Jurkat, Clone E6-1 (cell line): ENCODE measurements at places on chromosomes 7 and 10.

DNA sequence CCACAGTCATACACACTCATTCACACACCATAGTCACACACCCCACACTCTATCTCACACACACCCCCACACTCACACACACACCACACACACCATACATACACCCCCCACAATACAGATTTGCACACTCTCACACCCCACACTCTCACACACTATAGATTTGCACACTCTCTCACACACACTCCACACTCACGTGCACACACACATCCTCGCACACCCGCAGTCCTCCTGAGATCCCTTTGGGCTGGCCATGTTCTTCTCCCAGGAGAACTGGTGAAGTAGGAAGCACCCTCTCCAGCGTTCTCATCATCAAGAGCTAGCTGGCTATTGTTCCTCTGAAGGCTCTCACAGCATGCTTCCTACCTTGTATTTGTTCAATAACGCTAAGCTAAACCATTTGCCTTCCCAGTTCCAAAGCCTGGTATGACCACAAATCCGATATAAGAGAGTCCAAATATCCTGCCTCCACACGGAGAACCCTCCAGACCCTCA is 86.2 kb downstream of the HECW1 start:
- no peak for DNase-seq

- DNase-seq: no peak
Measured at GRCh38 chr10:110786172-110786571, 85.6 kb upstream of the PDCD4 start.

- DNase-seq: no peak
Measured at GRCh38 chr7:78675511-78675910, 778.0 kb downstream of the MAGI2 start.

DNA sequence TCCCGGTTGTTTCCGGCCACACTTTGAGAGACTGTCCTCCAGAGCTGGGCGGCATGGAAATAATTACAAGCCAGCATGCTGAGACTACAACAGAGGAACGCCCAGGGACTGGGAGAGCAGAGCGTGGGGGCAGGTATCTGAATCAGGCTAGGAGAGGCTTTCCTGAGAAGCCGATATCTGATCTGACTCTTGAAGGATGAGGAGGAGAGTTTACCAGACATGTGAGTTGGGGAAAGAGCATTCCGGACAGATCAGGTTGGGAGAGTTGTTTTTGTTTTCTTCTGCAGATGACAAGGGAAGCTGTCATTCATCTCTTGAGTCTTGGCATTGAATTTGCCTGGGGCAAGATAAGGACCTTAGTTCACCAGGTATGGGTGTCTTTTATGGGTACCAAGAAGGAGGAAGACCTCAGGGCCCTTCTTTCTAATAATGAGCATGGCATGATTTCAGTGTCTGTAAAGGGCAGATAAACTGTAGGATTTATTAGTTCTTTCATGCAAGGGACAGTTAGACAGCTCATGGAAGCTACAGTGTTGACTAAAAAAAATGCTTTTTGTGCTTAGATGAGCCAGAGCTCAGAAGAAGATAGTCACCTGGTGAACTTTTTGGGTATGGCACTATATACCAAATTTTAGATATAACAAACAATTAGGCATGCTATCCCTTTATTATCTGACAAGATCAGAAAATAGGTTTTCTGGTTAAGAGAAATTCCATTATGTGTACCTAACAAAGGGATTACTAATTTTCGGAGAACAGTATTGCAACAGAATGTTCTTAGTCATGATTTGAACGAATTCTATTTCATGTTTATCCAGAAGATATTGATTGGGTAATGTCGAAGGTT is 36.2 kb downstream of the WBP1L start:
- no peak for DNase-seq

DNA sequence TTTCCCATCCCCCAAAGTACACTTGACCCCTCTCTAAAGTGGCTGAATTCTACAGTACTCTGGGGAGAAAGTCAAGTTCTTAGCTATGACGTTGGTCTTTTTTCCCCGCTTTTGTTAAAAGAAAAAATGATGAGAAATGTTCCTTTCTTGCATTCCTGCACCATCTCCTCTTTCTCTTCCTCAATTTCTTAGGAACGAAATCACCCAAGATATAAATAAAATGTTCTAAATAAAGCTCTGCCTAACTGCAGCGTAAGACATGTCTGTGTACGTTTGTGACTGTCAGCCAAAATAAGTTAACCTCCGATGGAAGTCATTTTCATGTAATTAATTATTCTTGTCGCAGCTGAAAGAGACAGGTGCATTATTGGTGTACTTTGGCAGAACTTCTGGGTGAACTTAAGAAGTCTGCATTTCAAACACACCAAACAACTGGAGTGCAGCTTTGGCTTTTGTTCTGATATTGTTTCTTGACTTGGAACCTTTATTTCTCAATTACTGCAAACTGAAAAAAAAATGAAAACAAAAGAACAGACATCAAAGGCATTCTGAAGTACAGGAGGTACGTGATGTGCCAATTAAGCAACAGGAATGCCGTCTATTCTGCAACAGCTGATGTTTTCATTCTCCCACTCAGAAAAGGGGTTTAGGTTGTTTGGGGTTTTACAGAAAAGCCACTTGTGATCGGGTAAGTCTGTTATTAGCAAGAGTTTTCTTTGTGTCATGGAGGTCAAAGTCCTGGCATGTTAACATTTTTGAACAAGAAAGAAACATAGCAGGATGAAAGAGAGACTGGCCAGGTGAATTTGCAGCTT is 82.4 kb upstream of the SDK1 start:
- no peak for DNase-seq

DNA sequence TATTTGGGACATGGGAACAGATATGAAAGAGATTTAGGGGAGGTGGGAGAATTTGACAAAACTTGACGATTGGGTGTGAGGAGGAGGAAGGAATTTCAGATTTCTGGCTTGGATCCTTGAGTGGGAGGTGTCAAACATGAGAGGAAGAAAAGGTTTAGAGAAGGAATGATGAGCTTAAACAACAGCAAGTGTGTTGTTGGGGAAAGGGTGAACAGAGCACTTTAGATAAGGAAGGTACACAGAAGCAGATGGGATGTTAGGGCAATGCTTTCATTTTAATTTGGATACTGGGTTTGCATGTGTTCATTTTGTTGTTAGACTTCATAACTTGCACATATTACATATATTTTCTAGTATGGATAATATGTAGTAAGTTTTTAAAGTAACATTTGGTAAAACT is 23.2 kb downstream of the REEP3 start:
- no peak for DNase-seq

- DNase-seq: no peak
Measured at GRCh38 chr7:86437951-86438450, 205.7 kb upstream of the GRM3 start.

- no peak for DNase-seq
Measured at GRCh38 chr10:63753808-63754207, 232.6 kb downstream of the REEP3 start.

- DNase-seq: peak; percentile 100
Measured at GRCh38 chr10:11178606-11179515, 161.2 kb downstream of the CELF2 start.

- DNase-seq: peak; percentile 27
Measured at GRCh38 chr10:58064714-58065528, 202.8 kb downstream of the IPMK start.

GRCh38 chr10:120819366-120819765 is 31.8 kb upstream of the WDR11 start:
- no peak for DNase-seq

DNA sequence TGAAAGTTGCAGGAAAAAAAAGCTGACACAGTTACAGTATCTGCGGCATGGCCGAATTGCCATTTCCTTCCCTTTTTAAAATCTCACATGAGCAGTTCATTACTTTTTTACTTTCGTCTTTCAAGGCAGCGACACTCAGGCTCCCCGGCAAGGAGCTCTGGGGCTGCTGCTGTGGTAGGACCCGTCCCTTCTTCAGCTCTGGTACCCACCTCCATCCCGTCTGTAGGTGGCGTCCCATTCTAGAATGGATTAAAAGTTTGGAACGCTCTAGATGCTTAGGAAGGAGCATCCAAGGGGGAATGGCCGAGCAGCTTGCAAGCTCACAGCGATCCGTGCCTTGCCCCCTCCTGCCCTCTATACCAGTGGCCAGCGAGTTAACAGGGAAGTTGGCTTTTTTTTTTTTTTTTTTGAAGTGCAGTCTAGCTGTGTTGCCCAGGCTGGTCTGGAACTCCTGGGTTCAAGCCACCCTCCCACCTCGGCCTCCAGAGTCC is 22.8 kb upstream of the TTYH3 start:
- DNase-seq: no peak

DNA sequence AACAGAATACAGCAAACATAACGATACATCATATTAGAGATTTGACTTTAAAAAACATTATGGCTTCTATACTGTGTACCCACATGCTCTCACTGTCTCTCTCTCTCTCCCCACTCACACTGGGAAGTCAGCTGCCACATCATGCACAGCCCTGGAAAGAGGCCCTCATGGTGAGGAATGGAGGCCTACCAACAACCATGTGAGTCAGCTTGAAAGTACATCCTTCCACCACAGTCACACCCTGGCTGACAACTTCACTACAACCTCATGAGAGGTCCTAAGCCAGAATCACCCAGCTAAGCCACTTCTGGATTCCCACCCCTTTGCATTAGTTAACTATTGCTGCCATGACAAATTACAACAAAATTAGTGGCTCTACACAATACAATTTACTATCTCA is 23.3 kb upstream of the GPR22 start:
- no peak for DNase-seq

DNA sequence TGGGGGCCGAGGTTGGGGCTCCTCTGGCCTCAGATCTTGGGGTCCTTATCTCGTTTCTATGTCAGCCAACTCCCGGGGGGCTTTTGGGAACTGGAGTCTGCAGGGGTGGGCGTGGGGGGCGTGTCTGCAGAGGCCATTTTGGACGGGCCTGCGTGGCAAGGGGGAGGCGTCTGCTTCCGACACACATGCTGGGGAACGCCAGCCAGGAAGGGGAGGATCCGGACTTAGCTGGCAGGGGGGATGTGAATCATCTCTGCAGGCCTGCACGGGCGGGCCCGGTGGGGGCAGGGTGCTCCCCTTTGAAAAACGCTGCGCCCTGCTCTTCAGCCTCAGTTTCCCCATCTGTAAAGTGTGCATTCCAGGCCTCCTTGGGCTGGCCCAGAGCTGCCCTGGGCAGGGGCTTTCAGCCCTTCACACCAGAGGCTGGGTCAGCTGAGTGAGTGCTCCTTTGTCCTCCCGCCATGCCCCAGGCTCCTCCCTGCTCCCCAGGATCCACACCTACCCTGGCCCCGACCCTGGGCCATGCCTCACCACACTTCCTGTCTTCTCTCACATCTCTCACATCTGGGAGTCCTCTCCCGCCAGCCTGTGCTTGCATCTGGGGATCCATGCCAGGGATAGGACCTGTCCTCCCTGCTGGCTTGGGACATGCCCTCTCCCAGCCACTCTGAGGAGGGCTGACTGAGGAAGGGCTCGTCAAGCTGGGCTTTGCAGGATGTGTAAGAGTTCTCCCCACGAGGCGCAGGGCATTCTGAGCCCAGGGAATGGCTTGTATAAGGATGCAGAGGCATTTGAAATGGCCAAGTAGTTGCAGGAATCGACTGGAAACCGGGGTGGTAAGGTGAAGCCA is 172.6 kb upstream of the TNRC18 start:
- DNase-seq: no peak

DNA sequence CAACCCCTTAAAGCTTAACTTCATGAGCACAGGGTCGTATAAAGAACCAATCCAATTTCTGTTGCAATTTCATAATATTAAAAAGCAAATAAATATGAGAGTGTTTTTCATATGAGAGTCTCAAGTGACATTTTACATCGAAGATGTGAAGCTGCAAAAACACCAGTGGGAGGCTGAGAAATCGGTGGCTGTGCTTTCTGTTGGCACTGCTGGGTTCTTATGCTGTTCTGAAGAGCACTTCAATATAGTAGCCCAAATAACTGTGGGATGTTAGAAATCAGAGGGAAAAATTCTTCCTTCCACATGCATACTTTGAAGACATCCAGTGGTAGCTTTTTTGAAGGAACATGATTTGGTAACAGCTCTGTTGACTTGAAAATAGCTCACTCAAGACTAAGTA is 245.8 kb downstream of the ARHGAP21 start:
- DNase-seq: no peak

- peak; percentile 27 for DNase-seq
Measured at GRCh38 chr10:5334196-5334880, 30.4 kb upstream of the UCN3 start.

GRCh38 chr7:100430493-100431285 is 1.1 kb downstream of the MEPCE start:
- DNase-seq: no peak

- DNase-seq: no peak
Measured at GRCh38 chr10:17878896-17879295, 69.7 kb downstream of the MRC1 start.

GRCh38 chr7:81690251-81690650 is 79.6 kb downstream of the HGF start:
- no peak for DNase-seq

- DNase-seq: no peak
Measured at GRCh38 chr10:124465777-124466488, 4.3 kb downstream of the LHPP start.

GRCh38 chr10:22931948-22932347 is 4.1 kb downstream of the ARMC3 start:
- DNase-seq: no peak

DNA sequence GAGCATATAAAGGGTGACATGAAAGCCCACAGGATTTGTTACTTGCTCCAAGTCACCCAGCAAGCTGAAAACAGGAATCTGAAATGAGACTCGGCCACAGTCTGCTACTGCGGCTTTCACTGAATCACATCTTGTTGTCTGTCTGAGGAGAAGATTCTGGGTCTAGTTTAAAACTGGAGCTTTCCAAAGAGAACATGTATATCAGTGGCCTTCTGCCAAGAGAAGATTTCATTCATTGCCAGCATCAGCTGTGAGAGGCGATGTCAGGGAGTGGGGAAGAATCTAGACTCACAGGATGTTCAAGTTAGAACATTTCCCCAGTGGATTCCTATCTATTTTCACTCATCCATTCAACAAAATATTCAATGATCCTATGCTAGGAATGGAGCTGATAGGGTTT is 122.8 kb downstream of the GALNT17 start:
- no peak for DNase-seq

GRCh38 chr10:119375574-119376272 is 166.8 kb downstream of the RGS10 start:
- DNase-seq: no peak

DNA sequence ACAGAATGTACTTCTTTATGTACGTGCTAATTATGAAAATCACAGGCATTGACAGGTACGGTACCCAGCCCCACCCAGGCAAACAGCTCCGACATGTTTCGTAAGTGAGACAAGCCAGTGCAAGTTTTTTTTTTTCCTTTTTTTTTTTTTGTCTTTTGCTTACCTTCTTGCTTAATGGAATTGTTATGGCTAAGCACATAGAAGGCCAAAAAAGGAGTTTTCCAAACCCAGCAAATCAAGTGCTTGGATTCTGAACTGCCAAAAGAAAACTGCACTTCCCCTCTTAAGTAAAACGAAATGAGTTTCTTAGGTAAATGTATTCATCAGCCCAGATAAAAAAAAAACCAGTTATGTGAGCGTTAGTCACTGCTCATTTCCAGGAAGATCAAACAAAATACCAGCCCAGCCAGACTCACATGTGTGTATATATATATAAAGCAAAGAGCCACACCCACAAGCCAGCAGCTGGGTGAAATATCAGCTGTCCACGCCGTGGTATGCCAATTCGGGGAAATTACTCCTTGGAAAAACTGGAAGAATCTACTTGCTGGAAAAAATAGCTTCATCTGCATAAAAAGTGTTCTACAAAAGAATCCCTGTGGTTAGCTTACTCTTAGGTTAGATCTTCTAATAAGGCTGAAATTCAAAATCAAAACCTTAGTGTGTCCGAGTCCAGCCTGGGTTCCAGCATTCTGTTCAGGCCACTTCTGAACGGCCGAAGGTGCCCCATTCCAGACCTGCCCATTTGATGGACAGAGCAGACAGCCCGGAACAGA is 8.0 kb downstream of the KLF6 start:
- peak; percentile 45 for DNase-seq
